ENCODE measurements at places on chromosomes 16 and 17. TPM values are rescaled to one million over a fixed set of nuclear protein-coding genes. Genes with fewer than 3 reads are reported as not detected.

DNA sequence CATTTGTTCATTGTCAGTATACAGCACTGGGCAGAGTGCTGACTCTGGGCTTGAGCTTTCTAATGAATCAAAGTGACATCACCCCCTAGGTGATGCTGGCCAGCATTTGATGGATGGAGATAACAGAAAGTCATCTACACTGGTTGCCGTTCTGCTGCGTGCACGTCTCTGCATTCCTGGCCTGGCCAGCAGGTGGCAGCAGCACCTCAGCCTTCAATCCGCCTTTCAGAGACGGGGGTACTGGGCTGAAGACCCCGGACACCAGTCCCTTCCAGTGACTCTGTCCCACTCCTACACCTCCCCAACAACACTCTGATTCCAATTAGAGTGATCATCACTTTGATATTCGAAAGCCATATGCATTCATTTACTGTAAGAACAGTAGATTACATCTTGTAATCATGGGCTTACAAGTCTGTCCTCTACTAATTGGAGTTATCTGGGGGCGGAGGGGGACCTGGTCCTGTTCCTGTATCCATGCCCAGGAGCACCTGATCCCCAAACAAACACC, 6.0 kb downstream of the CPSF4L start:
- peak; percentile 41 for DNase-seq

DNA sequence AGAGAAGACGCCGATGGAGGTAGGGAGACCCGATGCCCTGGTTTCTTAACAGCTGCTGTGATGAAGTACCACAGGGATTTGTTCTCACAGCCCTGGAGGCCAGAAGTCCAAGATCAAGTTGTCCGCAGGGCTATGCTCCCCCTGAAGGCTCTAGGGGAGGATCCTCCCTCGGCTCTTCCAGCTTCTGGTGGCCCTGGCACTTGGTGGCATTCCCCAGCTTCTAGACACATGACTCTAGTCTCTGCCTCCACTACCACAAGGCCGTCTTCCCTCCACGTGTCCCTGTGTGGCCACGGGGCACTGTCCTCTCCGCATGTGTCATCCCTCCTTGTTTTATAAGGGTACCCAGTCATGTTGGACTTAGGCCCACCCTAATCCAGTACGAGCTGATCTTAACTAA, 375.2 kb downstream of the SLC39A11 start:
- no peak for DNase-seq

DNA sequence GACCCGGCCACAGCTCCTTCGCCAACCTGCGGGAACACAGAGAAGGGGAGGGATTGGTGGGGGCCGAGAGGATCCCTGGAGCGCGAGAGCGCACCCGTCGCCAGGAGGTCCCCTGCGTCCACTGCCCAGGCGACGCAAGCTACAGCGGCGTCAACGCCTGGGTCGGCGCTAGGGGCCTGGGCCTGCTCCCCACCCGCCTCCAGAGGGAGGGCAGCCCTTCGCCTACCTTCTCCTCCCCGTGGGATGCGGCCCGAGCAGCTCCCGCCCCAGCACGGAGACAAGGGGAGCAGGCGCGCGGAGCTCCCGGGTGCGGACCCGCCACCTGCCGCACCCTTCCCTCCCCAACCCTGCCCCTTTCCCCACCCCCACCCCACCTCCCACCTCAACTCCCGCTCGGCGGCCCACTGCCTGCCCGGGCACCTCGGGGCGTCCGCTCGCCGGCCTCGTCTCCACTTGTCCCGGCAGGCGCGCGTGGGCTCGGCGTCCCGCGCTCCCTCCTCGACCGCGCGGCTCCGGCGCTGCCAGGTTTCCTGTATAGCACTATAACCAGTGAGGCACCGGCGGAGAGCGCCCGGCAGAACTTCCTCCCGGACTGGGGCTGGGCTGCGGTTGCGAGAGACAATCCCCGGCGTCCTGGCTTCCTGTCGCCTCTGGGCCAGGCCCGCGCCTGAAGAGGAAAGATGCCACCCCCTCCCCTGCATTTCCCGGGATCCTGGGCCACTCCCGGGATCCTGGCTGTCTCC, 119.1 kb upstream of the SMURF2 start:
- peak; percentile 49 for DNase-seq

- no peak for DNase-seq
These were observed 46.1 kb downstream of the IRX3 start for GRCh38 chr16:54240271-54241129.

SOX15 gene
- total RNA-seq: 0.35 TPM

All from activated naive CD8-positive, alpha-beta T cell treated with anti-CD3 and anti-CD28 coated beads for 36 hours (primary cell).